Kidney epithelial cell (primary cell): ENCODE measurements at places on chromosomes 5 and 9.

- no peak for DNase-seq
Measured at GRCh38 chr5:28275931-28276330, 1237.5 kb upstream of the CDH9 start.

DNA sequence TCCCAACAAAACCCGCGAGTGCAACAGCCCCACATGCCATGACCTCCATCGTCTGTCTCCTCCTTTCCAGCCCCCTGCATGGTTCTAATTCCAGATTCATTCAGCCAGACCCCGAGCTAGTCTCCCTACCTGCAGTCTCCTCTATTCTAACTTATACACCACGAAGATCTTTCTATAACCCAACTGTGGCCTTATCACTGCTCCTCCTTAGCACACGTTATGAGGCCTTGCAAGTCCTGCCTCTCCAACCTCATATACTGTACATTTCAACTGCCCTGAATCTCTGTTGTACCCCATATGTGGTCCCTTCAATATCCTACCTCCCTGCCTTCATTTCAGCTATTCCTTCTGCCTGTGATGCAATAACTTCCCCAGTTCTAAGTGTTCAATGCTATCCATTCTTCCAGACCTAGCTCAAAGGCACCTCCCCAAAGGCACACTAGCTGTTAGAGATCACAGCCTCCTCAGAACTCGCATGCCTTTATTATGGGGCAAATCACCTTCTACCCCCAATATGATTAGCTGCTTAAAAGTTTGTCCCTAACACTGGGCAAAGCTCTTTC, 215.1 kb upstream of the TRIM32 start:
- DNase-seq = no peak

- DNase-seq = no peak
Measured at GRCh38 chr5:108687595-108688200, 60.0 kb upstream of the FER start.

GRCh38 chr9:98024702-98025101, 31.8 kb upstream of the NANS start:
- DNase-seq = no peak

DNA sequence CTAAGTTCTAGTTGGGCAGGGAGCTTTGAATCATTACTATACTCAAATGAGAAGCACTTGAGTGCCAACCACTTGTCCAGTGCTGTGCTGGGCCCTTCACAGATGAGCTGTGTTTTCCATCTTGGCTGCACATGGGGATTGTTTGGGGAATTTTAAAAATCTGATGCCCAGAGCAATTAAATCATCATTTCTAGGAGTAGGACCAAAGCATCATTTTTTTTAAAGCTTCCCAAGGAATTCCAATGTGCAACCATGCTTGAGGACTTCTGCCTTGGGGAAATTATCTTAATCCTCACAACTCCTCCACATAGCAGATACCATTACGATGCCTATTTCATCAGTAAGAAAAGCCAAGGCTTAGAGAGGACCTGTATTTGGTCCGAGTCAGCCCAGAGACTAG, 131.4 kb downstream of the TMEM174 start:
- no peak for DNase-seq

DNA sequence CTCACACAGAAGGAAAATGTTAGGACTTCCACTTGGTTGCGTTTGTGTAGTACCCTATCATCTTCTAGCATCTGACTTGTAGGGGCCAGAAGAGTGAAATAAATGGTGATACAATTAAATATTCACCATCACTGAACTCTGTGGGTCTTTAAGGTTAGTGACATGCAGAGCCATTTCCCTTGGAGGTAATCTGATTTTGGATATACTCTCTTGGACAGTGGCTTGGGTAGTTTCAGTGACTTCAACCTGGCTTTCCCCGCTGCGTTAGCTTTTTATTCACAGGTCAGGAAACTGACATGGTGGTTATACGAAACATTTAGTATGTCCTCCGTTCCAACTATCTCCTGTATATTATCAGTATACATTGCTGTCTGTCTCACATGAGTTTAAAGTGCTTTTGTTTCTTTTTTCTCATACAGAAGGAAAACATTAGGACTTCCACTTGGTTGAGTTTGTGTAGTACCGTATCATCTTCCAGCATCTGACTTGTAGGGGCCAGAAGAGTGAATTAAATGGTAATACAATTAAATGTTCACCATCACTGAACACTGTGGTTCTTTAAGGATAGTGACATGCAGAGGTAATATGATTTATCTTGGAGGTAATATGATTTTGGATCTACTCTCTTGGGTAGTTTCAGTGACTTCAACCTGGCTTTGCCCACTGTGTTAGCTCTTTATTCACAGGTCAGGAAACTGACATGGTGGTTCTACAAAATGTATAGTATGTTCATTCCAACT, 883.6 kb downstream of the TAF11L14 start:
- no peak for DNase-seq

GRCh38 chr5:155150012-155150411, 136.5 kb downstream of the KIF4B start:
- no peak for DNase-seq

- DNase-seq = no peak
Measured at GRCh38 chr5:120435129-120435528, 29.0 kb upstream of the PRR16 start.

DNA sequence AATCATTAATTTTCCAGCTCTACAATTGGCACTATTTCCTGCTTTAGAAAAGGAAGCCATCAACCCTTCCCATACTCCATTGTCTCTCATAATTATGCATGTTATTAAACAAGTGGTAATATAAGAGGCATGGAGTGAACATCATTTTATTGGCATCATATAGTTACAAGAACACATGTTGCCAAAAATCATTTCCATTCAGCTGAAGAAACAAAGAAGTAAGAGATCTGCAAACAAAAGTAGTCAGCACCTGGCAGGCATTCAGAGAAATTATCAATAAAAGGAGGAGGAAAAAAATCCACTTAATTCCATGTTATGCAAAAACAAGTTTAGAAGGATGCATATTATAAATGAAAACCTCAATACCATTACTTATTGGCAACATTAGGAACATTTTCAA, 1208.2 kb upstream of the C9orf72 start:
- DNase-seq = no peak

GRCh38 chr5:61320860-61321259, 11.2 kb upstream of the ZSWIM6 start:
- DNase-seq = no peak

GRCh38 chr5:3999929-4000328, 404.3 kb downstream of the IRX1 start:
- no peak for DNase-seq

- no peak for DNase-seq
Measured at GRCh38 chr5:53364061-53364460, 116.4 kb upstream of the FST start.

GRCh38 chr5:87872986-87873385, 395.7 kb downstream of the TMEM161B start:
- DNase-seq = no peak

GRCh38 chr5:11300736-11301135, 539.7 kb upstream of the DAP start:
- DNase-seq = no peak

DNA sequence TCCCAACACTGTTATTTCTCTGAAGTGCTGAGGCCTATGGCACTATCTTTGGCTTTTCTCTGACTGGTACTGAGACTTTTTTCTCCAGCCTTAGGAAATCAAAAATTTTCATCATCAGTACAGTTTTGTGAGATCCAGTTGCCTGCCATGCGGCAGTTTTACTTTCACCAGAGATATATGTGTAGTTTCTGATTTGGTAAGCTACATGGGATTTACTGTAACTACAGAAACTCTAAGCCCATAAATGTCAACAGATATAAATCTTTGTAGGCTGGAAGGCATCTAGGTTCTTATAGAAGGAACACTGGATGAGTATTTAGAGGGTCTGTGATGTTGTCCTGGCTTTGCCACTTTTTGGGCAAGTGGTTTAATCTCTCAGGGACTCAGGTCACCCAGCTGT, 69.0 kb downstream of the DOCK2 start:
- no peak for DNase-seq

GRCh38 chr5:120405286-120405864, 58.7 kb upstream of the PRR16 start:
- no peak for DNase-seq

- DNase-seq = peak; percentile 75
Measured at GRCh38 chr5:170552621-170553115, 48.8 kb downstream of the KCNIP1 start.

DNA sequence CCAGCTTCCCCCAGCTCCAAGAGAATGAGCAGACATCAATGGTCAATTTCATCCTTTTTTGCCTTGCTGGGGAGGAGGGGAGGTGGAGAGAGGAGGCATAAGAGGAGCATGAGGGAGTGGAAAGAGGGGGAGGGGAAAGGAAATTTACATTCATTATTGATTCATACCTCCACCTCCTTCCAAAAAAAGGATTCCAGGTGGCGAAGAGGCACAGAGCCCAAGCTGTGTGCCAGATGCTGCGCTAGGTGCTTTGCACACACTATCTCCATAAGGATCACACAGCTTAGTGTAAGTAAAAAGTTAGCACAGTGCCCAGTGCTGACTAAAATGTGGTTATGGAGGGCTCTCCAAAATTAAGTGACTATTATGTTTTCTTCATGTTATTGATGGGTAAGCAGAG, 11.0 kb downstream of the ASTN2 start:
- DNase-seq = no peak
